ENCODE measurements at places on chromosomes 1 and 21.
A peak's percentile ranks its signal among the peaks of the same experiment; 100 is the strongest.

GRCh38 chr1:60930130-60930529, 152.2 kb upstream of the NFIA start:
- no peak for DNase-seq

DNA sequence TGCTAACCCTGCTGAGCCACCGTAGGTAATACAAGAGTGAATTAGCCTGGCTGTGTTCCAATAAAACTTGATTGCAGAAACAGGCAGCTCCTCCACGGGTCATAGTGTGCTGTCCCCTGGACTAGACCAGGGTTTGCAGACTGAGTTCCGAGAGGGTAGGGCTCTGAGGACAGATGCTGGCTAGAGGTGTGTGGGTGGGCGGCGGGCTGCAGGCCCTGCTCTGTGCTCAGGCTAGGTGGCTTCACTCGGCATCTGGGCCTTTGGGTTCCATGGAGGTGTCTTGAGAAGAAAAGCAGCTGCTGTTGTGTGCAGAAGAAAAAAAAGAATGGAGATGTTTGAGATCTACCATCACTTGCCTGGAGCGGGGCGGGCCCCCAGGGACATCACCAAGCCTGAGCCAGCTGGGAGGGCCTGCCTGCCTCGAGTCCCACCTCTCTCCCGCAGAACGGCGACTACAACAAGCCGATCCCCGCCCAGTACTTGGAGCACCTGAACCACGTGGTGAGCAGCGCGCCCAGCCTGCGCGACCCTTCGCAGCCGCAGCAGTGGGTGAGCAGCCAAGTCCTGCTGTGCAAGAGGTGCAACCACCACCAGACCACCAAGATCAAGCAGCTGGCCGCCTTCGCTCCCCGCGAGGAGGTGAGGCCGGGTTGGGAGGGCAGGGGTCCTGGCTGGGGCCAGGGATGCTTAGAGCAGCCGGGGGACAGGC, 7.9 kb downstream of the TMEM201 start:
- DNase-seq, result no peak

DNA sequence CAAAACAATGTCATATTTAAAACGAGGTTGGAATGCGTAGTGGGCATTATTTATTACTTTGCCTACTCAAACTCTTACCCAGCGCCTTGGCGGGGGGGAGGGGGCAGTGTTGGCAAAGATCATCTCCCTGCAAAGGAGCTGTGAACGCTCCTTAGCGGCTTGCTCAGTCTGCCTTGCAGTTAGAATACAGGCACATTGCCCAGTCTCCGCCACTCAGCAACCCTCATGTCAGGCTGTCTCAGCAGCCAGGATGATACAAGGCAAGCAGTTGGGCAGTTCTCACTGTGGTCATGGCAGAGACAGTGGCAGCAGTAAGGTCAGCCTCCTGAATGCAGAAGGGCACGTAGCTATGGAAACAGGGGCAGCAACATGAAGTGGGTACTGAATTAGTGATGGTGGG, 170.4 kb upstream of the KCNK2 start:
- DNase-seq, result no peak

DNA sequence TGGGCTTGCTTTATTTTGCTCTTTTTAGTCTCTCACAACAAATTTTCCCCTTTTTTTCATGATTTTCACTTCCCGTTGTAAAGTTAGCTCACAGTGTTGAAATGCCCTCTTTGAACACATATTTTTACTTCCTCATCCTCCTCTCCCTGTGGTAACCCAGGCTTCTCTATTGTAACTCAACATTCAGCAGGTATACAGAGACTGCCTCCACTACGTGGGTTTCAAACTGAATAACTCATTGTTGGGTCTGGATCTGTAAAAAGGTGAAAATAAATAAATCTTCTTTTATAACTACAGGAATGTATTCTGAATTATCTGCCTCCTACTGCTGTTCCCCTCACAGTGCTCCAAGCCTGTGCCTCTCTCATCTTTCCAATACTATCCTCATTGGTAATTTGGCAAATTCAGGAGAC, 166.4 kb downstream of the RUNX1 start:
- no peak for DNase-seq

DNA sequence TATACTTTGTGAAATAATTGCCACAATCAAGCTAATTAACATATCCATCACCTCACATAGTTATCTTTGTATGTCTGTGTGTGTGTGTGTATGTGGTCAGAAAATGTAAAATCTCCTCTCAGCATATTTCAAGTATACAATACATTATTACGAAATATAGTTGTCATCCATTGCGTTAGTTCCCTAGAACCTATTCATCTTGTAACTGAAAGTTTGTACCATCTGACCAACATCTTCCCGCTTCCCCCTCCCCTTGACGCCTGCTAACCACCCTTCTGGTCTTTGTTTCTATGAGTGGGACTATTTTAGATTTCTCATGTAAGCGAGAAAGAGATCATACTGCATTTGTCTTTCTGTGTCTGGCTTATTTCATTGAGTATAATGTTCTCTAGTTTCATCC, 455.3 kb downstream of the KCNT2 start:
- no peak for DNase-seq

DNA sequence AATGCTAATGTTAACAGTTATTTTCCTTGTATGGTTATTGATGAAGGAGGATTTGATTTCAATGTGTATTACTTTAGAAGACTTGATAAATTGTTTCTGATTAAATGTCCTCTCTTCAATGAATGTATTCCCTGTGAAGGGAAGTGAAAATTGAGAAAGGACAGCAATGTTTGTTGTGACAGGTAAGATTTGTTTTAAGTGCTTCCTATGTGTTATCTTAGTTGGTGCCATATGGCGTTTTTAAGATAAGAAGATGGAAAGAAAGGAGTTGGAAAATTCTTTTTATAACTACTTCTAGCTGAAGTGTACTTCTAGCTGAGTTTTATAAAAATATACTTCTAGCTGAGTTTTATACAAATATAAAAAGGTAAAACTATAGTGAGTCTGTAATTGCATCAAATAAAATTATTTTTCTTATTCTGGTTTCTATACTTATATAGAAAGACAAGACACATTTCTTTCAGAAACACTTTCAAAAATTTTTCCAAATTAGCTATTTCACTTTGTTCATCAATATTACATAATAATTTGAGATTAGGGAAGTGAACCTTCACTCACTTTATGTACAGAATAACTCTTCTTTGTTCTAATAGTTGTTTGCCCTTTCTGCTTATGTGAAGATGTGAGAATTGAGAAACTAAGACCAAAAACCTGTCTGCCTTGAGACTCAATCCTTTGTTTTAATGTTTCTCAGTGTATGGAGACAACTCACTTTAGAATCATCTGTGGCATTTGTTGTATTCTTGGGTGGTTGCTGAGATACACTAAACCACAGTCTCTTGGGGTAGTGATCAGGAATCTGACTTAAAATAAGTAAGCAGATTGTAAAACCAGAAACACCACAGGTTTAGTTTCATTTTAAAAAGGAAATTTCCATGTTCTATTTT, 382.9 kb upstream of the B3GALT2 start:
- DNase-seq, result no peak

DNA sequence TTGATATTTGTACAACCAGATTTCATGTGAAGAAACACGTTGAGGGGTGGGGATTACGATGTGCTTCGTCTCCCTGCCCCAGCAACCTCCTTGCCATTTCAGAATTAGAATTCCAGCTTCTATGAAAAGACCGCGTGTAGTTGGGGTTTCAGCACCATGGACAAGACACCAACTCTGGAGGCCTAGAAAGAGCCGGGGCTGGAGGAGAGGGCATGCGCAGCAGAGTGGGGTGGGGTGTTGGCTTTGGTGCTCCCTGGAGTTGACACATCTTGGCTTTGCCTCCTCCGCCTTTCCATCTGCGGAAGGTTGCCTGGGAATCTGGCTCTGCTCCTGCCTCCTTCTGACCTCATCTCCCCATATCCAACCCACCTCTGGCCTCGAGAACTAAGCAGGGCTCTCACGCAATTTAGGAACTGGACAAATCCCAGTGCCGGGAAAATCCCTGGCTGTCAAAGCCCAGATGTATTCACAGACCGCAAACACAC, 11.8 kb downstream of the HTR6 start:
- DNase-seq, result peak; percentile 26

GRCh38 chr1:3717715-3718601, 34.3 kb upstream of the CCDC27 start:
- peak; percentile 54 for DNase-seq

DNA sequence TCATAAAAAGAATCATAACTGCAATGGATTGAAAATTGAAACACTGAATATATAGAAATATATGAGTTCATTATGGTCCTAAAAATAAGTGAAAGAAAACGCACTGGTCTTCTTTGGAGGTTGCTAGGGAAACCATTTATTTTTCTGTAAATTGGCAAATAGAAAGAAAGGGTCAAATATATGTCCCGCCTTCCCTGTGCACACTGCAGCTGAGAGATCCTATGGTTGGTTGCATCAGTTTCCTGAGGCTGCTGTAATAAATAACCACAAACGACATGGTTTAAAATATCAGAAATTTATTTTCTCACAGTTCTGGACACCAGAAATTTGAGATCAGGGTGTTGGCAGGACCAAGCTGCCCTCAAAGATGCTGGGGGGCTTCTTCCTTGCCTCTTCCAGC, 35.0 kb downstream of the CA6 start:
- no peak for DNase-seq

DNA sequence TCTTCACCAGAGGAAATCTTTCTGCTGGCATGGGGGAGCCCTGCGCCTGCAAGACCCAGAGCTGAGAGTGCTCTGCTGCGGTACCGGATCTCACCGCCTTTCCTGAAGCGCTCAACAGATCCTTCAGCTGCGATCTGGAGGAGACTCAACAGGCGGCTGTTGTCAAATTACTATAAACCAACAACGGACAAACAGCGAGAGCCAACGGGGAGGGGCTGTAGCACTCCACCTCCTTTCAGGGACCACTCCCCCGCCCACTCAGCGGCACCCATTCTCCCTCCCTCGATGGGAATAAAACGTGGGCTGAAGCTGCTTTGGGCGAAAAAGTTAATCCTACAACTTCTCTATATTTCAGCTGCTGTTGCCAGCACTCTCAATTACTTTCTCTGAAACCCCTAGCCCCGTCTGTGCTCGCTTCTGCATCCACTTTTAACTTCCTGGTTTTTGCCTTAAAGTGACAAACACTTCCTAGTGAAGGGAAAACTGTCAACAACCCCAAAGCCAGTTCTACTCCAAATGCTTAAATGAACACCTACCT, at the start of gene FMO5:
FMO5 (minus strand) TSS at position 147 of the 538 bp plus-strand sequence. CDS start 310 bp downstream, outside the sequence.
- DNase-seq, result peak; percentile 62

GRCh38 chr1:225766967-225767633, 10.5 kb upstream of the SRP9 start:
- DNase-seq, result no peak

GRCh38 chr1:168091720-168092550, 44.8 kb downstream of the GPR161 start:
- DNase-seq, result peak; percentile 1

DNA sequence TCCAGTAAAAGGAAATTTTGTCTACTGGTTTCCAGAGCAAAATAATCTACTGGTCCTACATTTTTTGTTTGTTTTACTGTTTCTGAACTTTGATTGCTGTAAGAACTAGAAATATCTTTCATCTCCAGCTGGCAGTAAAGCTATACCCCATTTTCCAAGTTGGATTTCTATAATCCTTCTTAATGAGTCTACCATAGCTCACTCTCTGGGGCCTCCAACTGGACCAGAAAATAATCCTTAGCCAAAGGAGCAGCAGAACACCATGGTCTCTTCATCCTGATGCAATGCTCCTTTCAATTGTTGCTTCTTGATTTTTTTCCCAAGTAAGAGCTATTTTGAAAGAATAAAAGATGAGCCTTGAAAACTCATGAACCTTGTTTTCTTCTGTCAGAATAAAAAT, 110.0 kb upstream of the COL11A1 start:
- no peak for DNase-seq

GRCh38 chr1:207027921-207028320, 4.6 kb downstream of the C1orf116 start:
- DNase-seq, result no peak

DNA sequence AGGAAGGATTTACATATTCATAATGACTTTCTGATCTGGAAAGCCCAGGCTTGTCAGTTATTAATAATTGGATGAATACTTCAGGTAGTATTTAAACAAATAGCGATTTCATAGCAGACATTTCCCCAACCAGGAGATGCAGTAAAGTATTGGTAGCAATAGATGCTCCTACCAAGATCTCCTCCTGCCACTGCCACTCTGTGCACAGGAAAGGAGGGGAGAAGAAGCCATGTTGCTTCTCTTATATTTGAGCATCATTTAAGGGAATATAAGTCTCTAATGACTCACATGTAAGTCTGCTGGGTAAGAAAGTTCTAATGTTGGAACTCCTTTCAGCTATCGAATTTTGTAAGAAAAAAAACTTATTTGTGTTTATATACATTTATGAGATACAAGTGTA, 420 bp upstream of the IFI16 start:
- DNase-seq, result no peak

GRCh38 chr1:32683397-32683796, 19.2 kb downstream of the SYNC start:
- no peak for DNase-seq

- DNase-seq, result no peak
Observed at GRCh38 chr21:46256501-46256994, 28.0 kb upstream of the LSS start.

- no peak for DNase-seq
Observed at GRCh38 chr1:30095451-30096025, 627.8 kb downstream of the MATN1 start.

GRCh38 chr1:247681288-247681897, 1.9 kb upstream of the OR13G1 start:
- DNase-seq, result peak; percentile 38

DNA sequence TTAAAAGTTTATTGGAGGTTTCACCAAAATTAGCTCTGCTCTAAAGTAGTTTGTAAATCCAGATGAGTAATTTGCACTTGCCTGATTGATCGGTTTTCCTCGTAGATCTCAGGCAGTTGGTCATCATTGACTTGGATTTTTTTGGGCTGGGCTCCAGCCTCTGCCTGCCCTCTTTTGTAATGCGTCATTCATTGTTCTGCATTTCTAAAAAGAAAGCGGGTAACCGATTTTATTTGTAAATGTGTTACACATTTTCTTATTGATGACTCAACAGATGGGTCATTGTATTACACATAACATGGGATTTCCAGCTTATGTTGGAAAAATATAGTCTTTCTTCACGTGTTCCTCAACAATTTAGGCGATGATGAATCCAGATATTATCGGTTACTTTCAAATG, 5.5 kb downstream of the ETS2 start:
- no peak for DNase-seq

DNA sequence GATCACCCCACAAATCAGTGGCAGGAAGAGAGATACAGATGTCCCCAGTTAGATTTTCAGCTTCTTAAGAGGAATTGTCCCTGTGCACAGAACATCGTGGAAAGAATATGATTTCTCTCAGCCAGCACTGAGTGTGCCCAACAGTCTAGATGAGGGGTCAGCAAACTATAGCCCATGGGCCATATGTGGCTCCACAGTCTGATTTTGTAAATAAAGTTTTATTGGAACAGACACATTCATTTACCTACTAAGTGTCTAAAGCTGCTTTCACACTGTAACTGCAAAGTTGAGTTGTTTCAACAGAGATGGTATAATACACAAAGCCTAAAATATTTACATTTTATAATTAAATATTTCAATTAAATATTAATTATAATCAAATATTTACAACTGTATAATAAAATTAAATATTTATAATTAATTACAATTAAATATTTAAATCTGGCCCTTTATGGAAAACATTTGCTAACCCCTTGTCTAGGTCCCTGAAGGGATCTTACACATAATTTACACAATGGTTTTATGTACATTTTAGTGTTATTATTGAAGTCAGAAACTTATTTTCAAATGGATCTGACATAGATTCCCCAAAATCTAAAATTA, 407.6 kb downstream of the PTPRU start:
- DNase-seq, result no peak
